LHCN-M2 (cell line): ENCODE measurements at places on chromosomes 12 and 14.

GRCh38 chr12:114445401-114446323 lies 39.7 kb upstream of the TBX5 start:
- no peak for DNase-seq

DNA sequence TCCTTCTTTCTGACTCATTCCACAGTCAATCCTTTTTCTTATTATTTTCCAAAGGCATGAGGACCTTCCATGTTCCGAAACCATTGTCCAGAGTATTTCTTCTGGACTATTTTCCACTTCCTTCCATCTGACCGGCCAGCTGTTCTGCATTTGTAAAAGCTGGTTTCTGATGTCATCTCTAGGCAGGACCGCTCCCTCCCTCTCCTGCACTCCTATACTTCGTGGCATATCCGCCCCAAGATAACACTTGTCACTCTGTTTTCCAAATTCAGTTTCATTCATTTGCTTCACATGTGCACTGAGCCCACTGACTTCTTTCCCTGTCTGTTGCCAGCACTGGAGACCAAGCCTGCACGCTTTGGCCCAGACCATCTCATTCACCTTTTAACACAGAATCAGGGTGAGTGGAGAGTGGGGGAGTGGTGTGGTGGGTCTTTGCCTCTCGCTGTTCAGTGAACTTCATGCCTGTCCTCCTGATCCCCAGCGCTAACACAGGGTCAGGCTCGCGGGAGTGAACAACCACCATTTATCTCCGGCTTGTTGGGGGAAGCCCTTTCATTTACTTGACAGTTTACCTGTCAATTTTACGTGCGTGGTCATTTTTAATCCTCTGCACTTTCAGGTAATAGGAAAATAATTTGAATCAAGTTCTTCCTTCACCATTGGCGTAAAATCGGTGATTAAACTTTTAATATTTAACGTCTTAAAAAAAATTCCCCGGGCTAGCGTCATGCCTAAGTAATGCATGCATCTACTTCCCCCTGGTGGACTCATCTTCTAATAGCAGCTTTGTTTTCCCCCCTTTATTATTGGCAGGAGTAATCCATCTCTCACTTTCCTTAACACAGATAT lies 52.5 kb downstream of the C12orf75 start:
- DNase-seq: peak; percentile 84

- peak; percentile 85 for DNase-seq
These were observed 247.0 kb downstream of the PHLDA1 start for GRCh38 chr12:75784591-75784990.

- no peak for DNase-seq
These were observed 50.4 kb downstream of the RPH3A start for GRCh38 chr12:112841906-112842305.

- peak; percentile 93 for DNase-seq
These were observed 174.2 kb downstream of the SSPN start for GRCh38 chr12:26369588-26369987.

GRCh38 chr12:109678719-109679118 lies 34.9 kb upstream of the FAM222A start:
- DNase-seq: no peak

DNA sequence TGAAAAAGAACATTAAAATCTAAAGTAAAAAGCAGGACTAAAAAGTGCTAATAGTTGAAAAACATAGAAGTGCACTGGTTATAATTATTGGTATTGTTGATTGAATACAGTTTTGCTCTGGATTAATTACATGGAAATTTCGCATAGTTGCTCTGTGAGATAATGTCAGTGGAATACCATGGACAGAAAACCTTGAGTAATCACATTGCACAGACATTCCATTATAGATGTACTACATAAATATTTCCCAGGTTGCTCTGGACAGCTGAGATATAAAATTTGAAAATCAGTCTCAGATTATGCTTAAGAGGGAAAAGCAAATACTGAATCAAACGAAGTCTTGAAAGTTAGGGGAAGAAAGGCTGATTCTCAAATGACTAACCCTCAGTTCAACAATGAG lies 439.3 kb upstream of the FLRT2 start:
- DNase-seq: no peak

DNA sequence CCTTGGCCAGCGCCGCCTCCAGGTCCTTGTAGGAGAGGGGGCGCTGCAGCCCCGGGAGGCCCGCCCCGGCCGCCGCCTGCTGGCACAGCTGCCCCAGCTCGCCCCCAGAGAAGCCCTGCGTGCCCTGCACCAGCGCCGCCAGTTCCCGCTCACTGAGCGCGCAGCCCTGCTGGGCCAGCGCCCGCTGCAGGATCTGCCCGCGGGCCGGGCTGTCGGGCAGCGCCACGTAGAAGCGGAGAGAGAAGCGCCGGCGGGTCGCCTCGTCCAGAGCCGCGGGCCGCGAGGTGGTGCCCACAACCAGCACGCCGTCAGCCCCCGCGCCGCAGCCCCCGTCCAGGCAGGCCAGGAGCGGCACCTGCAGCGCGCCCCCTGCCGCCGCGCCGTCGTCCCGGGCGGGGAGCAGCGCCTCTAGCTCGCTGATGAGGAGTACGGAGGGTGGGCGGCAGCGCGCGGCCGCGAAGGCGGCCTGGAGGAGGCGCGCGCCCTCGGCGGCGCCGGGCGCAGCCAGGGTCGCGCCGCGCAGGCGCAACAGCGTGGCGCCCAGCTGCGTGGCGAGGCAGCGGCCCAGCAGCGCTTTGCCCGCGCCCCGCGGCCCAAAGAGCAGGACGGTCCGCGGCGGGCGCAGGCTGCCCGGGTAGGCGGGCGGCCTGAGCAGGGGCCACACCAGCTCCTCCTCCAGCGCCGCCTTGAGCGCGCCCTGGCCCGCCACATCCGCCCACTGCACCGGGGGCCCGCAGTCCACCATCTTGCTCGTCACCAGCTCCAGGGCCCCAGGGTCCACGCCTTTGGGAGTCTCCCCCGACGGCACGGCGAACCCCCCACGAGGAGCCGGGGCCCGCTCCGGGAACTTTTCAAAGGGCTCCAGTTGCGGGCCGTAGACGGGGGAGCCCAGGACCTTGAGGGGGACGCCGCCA lies 27.7 kb downstream of the FIGNL2 start:
- peak; percentile 55 for DNase-seq

GRCh38 chr14:36052063-36052462 lies 124.5 kb downstream of the PTCSC3 start:
- no peak for DNase-seq

- no peak for DNase-seq
These were observed 179.3 kb upstream of the BTG1 start for GRCh38 chr12:92324849-92325500.

GRCh38 chr14:53110096-53110495 lies 43.0 kb downstream of the DDHD1 start:
- DNase-seq: no peak

- DNase-seq: peak; percentile 51
These were observed 53.3 kb downstream of the RBM19 start for GRCh38 chr12:113912760-113913329.

DNA sequence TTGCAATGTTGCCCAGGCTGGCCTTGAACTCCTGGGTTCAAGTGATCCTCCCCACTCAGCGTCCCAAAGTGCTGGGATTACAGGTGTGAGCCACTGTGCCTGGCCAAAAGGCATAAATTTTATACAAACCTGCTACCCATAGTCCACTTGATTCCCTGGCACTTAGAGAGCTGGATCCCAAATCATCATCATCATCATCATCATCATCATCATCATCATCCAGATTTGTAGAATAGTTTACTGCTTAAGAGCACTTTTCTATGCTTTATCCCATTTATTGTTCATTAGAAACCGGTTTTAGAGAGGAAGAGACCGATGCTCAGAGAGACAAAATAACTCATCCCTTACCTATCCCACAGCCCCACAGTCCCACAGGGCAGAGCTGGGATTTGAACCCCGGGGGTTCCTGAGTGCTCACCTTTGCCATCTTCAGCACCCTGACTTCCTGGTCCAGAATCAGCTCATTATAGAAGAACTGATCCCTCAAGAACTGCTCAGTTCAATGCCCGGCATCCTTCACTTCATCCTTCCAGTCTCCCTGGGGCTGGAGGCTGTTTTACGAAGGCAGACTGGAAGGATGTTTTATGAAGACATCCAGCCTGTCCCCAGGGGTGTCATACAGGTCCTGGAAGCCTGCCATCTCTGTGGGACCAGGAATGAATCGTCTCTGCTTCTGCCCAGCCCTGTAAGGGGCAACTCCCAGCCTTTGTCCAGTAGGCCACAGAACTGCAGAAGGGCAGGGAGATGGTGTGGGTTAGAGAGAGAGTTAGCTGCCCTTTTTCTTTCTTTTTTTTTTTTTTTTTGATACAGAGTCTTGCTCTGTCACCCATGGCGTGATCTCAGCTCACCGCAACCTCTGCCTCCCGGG lies 20.2 kb upstream of the OASL start:
- DNase-seq: no peak

GRCh38 chr12:117803001-117803400 lies 165.8 kb downstream of the KSR2 start:
- no peak for DNase-seq
